A549 (cell line): ENCODE measurements at places on chromosomes 6 and 20. TPM values are rescaled to one million over a fixed set of nuclear protein-coding genes. Genes with fewer than 3 reads are reported as not detected.
A peak's percentile ranks its signal among the peaks of the same experiment; 100 is the strongest.

The PRR18 gene
- polyA plus RNA-seq: 0.04 to 0.08 TPM (median 0.08 TPM) in 3 replicates

The ECT2L gene
- not detected in 3 replicates for polyA plus RNA-seq

The EFHC1 gene
- polyA plus RNA-seq: 14.0 to 16.5 TPM (median 15.2 TPM) in 3 replicates

The MAP7 gene
- 49.5 to 65.0 TPM (median 60.6 TPM) in 3 replicates for polyA plus RNA-seq

The ELOVL4 gene
- 0.83 to 1.1 TPM (median 1.1 TPM) in 3 replicates for polyA plus RNA-seq

The C6orf132 gene
- polyA plus RNA-seq: 0.58 to 1.1 TPM (median 0.96 TPM) in 3 replicates

The TCP11 gene
- polyA plus RNA-seq: not detected in 3 replicates

The CGAS gene
- polyA plus RNA-seq: 4.7 to 4.9 TPM (median 4.9 TPM) in 3 replicates

The GATA5 gene
- 0.45 to 0.82 TPM (median 0.72 TPM) in 3 replicates for polyA plus RNA-seq

The CLIC5 gene
- polyA plus RNA-seq: not detected in 3 replicates

The BMP7 gene
- 0.09 to 0.22 TPM (median 0.18 TPM) in 3 replicates for polyA plus RNA-seq

The KCNG1 gene
- 11.3 to 13.7 TPM (median 12.3 TPM) in 3 replicates for polyA plus RNA-seq

DNA sequence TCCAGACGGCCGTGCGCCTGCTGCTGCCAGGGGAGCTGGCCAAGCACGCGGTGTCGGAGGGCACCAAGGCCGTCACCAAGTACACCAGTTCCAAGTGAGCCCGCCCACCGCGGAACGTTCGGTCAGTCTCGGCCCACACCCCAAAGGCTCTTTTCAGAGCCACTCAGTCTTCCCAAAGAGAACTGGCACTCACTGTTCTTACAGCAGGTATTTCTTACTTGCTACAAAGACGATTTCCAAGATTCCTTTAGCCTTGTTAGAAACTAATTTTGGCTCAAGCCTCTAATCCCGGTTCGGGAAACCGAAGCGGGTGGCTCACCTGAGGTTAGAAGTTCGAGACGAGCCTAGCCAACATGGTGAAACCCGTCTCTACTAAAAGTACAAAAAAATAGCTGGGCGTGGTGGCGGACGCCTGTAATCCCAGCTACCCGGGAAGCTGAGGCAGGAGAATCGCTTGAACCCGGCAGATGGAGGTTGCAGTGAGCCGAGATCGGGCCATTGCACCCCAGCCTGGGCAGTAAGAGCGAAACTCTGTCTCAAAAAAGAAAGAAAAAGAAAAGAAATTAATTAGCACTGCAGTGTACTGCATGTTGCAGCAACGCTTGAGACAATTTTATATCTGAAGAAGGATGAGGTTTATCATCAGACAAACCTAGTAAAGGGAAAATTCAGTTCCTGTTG lies 73.1 kb downstream of the OR2B2 start:
- DNase-seq: no peak

DNA sequence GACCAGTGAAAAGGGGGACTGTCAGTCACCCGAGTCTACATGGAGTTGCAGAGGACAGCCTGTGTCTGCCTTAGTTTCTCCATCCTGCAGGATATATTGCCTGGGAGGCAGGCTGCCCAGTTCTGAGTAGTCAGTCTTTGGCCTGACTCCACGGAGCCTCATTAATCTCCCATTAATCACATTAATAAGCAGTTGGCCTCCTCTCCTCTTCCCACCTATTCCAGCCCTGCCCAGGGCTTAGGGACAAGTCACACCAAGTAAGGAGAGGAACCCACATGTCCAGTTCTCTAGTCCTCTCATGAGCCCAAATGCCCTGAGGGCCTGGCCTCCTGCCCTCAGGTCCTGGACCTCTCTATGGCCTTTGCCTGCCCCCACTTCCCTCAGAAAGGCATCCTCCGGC lies 1.3 kb upstream of the MUCL3 start:
- no peak for DNase-seq

DNA sequence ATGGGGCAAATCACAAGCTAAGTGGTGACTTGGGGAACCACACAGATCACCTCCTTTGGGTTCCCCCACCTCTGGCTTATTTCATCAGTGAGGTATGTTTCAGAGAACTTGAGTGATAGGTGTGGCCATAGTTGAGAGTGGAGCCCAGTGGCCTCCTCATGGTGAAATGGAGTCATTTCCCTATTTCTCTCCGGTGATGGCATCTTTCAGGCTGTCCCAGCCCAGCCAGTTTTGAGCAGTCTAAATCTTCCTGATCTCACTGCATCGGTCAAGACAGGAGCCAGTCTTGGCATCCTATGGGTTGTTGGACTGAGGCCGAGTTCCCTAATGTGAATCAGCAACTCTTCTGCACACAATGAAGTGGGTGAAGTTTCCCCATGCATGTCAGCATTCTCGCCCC lies 132.4 kb downstream of the EYA2 start:
- no peak for DNase-seq

DNA sequence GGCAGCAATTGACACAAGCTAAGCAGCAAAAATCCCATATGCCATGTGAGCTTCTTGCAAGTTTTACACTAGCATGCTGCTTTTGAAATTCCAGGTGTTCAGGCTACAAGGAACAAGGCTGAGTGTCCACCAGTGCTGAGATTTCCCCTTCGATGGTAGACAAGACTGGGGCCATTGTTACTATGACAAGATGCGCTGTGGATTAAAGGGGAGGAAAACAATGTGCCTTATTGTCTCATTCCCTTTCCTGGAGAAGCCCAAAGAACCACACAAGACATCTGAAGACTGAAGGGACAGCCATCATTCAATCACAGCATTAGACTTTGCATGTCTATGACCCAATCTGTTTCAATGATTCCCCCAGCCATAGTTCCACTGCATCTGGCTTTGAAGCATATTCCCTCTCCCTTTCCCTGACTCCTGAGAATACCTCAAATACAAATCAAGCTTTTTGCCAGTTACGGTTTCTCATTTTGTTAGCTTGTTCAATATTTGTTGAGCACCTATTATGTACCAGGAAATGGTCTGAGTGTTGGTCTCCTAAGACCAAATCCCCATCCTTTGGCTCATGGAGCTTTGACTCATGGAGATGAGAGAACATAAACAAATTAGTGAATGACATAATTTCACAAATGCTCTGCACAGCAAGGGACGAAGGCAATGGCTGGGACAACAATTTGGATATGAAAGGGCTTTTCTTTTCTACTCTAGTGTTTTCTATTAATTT lies 23.4 kb upstream of the SCGN start:
- no peak for DNase-seq

- no peak for DNase-seq
Observed at GRCh38 chr20:30168025-30168799, 1089.3 kb upstream of the DEFB115 start.

DNA sequence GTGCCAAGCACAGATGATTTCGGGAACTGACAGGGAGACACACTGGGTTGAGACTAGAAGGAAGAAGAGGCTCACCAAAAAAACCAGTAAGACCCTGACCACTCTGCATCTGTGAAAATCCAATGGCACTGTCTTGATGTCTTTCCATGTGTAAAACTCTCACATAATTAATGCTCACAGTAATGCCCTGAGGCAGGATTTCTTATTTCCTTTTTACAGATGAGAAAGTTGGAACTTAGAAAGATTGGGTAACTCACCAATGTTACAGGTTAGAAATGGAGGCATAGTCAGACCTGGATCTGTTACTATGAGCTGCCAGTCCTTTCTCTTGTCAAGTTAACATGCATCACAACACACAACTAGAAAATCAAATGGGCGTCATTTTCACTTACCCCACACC lies 151.0 kb upstream of the MCHR2 start:
- DNase-seq: no peak

- no peak for DNase-seq
Observed at GRCh38 chr6:131009790-131010189, 53.3 kb downstream of the EPB41L2 start.

GRCh38 chr6:3561725-3562124 lies 104.9 kb upstream of the SLC22A23 start:
- peak; percentile 43 for DNase-seq

- DNase-seq: peak; percentile 32
Observed at GRCh38 chr6:127938701-127939100, 37.8 kb upstream of the THEMIS start.

DNA sequence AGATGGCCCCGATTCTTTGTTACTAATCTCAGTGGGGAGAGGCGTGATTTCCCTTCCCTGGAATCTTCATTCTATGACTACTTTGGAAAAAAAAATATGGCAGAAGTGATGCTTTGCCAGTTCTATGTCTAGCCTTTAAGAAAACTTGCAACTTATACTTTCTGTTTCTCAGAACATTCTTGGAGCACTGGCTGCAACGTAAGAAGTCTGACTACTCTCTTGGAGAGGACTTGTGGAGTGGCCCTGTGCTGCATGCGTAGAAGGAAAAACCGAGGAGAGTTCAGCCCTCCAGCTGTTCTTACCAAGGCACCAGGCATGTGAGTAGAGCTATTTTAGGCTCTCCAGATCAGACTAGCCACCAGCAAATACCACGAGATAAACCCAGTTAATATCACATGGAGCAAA lies 77.6 kb upstream of the STXBP5 start:
- DNase-seq: no peak

DNA sequence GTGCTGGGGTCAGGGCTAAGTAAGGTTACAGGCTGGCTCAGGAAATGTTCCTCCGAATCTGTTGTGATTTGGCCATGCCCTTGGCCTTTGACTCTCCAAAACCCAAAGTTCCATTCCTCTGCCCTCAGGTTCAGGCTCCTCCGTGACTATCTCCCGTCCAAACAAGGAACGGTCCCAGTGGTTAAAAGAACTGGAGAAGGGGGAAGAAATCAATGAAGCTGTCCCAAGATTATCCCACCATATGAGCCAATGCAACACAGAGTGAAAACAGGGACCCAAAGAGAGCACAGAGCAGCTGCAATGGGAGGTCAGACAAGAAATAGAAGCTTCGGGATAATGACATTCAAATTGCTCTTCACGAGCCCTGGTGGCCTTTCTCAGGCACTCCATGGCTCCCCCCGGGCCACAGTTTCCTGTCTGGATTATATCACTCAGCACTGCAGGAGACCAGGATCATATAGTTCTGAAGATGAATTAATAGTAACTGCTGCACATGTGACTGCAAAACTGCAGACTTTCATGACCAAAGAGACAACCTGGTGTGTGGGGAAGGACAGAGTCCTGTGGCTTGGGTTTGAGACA lies 211.3 kb downstream of the ZNF217 start:
- no peak for DNase-seq

GRCh38 chr6:163554663-163555062 lies 140.1 kb downstream of the QKI start:
- DNase-seq: peak; percentile 12

DNA sequence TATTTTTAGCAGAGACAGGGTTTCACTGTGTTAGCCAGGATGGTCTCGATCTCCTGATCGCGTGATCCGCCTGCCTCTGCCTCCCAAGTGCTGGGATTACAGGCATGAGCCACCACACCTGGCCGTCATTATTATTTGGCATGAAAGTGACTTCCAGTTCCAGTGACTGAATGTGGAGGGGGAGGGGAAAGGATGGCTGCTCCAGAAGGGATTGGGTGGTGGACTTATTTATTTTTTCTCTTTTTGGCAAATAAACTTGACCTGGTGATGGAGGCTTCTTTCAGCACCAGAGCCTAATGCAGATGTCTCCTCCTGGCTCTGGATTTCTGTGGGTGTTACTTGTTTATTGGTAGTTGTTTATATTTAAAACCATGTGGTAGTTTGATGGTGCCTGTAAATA lies 16.9 kb upstream of the SLC22A23 start:
- DNase-seq: no peak

DNA sequence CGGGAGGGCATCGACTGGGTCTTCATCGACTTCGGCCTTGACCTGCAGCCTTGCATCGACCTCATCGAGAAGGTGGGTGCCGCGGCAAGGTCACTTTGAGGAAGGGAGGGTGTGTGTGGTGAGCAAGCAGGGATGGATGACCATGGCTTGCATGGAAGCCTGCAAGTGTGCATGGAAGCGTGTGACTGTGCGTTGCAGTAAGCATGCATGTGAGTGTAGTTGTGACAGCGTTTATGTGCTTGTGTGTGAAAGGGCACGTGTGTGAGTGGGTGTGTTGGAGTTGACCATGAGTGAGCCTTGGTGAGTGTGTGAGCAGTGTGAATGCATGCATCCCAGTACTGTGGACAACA lies 32.5 kb downstream of the MYH7B start:
- no peak for DNase-seq

GRCh38 chr6:67885081-67886033 lies 749.7 kb upstream of the ADGRB3 start:
- DNase-seq: no peak

GRCh38 chr6:42103753-42104094 lies 38.7 kb downstream of the C6orf132 start:
- no peak for DNase-seq

DNA sequence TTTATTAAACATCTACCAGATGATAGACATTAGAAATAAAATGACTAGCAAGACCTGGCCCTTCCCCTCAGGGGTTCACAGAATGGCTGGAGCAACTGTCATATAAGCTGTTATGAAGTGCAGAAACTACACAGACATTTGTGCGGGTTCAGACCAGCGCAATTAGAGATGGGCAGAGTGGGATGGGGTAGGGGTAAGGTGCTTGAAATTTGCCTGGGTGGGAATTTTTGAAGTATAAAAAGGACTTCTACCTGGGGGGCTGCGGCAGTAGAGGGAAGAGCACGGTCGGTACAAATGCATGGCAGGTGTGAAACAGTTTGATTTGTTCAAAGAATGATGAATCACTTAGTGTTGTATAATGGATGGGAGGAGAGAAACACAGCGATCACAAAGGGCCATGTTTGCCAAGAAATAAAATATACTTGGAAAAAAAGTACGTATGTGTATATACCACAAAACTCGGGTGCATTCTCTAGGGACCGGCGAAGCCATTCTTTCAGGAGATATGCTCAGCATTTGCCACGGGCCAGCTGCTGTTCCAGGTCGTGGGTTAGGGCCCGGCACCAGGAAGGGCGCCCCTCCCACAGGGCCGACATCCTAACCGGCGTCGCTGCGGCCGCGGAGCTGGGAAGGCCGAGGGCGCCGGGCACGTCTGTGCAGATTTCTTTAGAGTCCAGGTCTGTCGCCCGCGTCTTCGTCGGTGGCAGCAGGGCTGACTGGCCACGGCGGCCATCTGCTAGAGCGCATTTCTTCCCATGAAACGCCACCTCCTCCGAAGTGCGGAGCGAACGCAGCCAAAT lies 809 bp upstream of the NOL7 start:
- DNase-seq: peak; percentile 23

- no peak for DNase-seq
Observed at GRCh38 chr20:63206878-63207277, 9.1 kb downstream of the YTHDF1 start.

GRCh38 chr6:42152024-42152423 lies 9.6 kb upstream of the C6orf132 start:
- no peak for DNase-seq
